ENCODE measurements at places on chromosomes 2 and 18. TPM values are rescaled to one million over a fixed set of nuclear protein-coding genes. Genes with fewer than 3 reads are reported as not detected.

RBKS gene
- total RNA-seq, result 1.1 TPM

TBR1 gene
- not detected for total RNA-seq

CYP27A1 gene
- 0.44 TPM for total RNA-seq

GRCh38 chr2:134852518-134852917 lies 14.1 kb downstream of the ACMSD start:
- no peak for DNase-seq

DNA sequence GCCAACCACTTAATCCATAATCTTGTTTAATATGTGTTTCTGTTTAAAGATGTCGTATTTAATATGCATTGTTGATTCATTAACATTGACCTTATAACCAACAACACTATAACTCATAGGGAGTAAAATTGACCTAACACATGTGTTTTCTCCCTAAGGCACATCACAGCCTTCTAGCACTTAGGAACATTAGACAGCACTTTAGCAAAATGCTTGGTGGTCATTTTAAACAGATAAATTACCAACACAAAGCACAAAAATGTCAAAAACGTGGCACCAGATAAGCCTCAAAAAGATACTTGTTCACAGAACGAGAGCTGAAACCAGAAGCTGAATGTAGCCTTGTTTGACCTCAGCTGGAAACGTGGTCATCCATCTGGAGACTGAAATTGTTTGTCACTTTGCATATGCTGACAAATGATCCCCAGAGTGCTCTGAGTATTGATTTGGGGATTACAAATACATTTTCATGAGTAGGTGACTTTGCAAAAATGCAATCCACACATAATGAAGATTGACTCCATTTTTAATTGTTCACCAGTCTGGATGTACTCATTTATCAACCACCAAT lies 139.2 kb downstream of the CCDC102B start:
- DNase-seq, result no peak

DNA sequence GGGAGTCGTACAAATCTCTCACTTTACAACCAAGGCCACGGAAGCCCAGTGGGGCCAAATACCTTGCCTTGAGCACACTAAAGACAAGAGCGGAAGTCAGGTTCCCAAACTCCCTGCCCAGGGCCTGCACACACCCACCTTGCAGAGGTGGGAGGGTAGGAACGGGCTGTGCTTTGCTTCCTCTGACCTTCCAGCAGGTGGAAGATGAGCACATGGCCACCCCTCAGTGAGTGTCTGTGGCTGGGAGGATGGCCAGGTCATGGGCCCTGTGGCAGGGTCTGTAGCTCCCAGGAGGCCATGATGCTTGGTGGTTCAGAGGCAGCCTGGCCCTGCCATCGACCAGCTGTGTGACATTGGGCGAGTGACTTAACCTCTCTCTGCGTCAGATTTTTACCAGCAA lies 218.2 kb downstream of the ZBTB7C start:
- DNase-seq, result no peak

SERTAD2 gene
- 17.1 TPM for total RNA-seq

TXNL1 gene
- total RNA-seq, result 58.8 TPM

ANTXR1 gene
- total RNA-seq, result 31.0 TPM

- no peak for DNase-seq
These were observed 64.9 kb downstream of the NCKAP5 start for GRCh38 chr2:133503323-133503722.

DNA sequence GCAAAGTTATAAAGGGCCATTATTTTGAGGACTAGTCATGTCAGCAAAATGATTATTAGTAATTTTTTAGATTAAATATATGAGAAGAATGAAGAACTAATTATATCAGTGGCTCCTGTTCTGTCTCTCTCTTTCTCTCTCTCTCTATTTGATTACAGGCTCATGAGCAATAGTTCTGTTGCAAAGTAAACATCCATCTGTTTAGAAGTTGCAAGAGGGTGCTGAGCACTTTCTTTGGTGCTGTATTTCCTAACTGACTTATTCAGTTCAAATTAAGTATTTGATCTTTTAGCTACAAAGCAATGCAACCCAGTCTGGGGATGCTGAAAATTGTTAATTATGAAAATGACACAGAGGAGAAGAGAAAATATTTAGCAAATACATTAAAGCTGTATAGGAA lies 408.1 kb upstream of the UBE2E3 start:
- no peak for DNase-seq

ANKRD30B gene
- total RNA-seq, result not detected

GREB1 gene
- 0.11 TPM for total RNA-seq

NEU4 gene
- total RNA-seq, result not detected

DNA sequence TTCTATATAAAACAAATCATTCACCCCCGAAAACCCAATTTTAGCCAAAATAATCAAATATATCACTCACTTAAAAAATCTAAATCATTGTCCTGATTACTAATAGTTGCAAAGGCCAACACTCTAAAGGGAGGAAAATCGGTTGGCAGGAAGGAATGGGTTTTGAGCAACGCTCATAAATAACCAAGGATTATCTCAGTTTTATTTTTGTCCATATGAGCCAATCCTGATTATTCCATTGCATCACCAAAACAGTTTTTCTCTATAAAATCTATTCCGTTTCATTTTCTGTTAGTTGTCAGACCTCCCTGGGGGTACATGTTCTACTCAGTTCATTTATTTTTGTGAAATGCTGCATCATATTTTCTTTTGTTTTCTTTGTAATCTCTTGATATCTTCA lies 174.1 kb downstream of the LRATD1 start:
- DNase-seq, result no peak

DNA sequence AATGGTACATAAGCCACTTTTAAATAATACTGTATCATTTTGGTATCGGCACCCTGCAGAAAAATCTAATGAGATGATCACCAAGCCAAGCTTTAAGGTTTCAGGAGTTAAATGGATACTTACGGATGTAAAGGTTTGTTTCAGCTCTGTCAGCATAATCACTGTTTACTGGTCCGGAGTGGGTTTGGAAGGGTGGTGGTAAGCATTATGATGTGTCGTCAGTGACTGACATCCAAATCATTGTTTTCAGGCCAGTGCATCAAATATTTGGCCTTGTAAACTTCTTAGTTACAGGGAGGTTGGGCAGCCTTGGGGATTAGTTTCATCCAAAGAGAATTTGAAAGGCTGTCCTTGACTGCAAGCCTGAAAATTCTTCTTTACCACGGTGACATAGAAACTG lies 50.0 kb upstream of the ATL2 start:
- DNase-seq, result no peak

GKN2 gene
- total RNA-seq, result not detected

DNA sequence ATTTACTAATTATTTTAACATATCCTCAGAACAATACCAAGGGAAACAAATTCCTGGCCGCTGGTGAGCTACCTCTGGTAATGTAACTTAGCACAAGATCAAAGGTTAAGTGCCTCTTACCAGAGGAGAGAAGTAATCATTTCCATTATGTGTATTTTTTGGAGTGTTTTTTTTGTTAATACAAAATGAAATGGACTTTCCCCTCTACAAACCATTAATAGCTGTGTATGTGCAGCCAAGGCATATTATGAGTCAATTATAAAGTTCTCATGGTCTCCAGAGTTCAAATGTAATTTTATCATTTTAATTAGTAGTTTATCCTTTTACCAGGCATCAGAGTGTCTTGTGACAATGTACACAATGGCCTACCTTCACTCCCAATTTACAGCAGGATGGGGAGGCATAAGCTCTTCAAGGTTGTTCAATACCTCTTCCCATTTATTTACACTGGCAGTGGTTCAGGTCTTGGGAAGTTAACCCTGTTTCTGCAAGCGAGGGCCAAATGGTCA lies 242.2 kb downstream of the TGIF1 start:
- no peak for DNase-seq

DNA sequence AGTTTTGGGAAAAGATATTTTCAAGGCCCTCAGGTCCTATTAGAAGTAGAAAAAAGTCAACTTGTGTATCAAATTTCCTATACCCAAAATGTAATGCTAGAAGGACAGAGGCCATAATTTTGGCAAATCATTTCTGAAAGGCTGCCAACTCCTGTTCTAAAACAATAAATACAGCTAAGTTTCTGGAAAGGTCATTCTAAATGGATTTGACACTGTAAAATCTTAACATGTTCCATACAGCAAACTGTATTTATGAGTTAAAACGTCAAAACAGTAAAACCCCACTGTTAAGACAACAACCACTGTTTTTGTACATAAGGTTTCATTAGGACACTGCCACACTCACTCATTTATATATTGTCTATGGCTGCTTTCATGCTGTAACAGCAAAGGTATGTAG lies 9.7 kb downstream of the FAM98A start:
- DNase-seq, result no peak

DNA sequence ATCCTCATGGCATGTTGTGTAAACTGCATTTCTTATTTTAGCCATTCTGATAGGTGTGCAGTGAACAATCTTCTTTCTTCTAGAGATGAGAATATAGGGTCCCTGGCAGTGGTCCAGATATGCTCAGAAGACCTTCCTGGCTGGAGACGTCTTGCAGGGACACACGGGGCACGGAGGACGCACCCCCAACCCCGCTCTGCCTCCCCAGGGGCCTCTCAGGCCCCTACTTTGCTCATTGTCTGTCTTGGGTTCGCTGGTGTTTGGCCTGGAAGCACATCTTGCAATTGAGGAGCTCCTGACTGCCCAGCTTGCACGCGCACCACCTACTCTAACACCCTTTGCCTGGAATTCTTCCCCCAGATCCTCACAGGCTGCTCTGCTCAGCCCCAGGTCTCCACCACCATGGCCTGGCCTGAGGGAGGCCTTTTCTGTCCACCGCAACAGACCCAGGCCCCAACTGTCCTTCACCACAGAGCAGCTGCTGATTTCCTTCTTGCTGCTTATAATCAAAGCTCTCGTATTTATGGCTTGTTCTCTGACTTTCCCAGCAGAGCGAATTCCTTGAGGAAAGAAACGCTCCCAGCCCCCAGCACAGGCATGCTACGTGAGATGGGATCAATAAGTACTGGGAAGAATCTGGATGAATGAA lies 295.9 kb upstream of the HDAC4 start:
- no peak for DNase-seq

- DNase-seq, result no peak
These were observed 12.8 kb upstream of the TDRD15 start for GRCh38 chr2:21111012-21111411.

GRCh38 chr2:132463719-132464118 lies 47.1 kb downstream of the GPR39 start:
- peak; percentile 92 for DNase-seq

DNA sequence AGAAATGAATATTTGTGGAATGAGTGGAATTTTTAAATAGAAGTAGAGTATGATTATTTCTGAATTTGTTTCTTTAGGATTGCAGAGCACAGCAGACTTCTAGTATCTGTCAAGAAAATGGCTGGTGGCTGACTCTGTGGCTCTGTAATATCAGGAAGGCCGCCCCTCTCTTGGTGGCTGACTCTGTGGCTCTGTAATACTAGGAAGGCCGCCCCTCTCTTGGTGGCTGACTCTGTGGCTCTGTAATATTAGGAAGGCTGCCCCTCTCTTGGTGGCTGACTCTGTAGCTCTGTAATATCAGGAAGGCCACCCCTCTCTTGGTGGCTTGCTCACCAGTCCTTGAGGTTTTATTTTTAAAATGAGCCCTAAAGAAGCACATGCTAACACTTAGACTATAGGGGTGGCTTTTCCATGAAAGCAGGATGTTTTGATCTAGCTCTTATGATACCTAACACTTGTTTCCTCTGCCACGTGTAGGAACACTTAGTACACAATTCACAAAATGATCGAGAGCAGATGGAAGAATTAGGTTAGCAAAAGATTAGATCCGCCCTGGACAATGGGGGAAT lies 85.1 kb upstream of the TTC39C start:
- no peak for DNase-seq

NCKAP5 gene
- 3.0 TPM for total RNA-seq

DNA sequence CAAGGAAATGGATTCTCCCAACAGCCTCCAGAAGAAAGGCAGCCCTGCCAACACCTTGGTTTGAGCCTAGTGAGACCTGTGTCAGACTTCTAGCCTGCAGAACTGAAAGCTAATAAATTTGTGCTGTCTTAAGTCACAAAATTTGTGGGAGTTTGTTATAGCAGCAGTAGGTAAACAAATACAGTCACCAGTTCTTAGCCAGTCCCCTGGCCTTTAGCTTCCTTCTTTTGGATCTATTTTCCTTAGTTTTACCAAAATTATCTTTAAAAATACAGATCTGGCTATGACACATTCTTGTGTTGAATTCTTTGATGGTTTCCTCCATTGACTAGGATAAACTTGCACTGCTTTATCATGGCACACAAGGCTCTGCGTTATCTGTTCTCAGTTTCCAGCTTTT lies 697.9 kb upstream of the FANCL start:
- DNase-seq, result peak; percentile 2

AKAIN1 gene
- total RNA-seq, result not detected

GRCh38 chr2:46647766-46648742 lies 168.7 kb downstream of the TMEM247 start:
- no peak for DNase-seq

GRCh38 chr2:70941186-70941585 lies 5.5 kb downstream of the ATP6V1B1 start:
- no peak for DNase-seq

GREB1L gene
- 5.3 TPM for total RNA-seq

All from foreskin keratinocyte (primary cell).